Activated T-cell treated with anti-CD3 and anti-CD28 coated beads for 24 hours (primary cell): ENCODE measurements at places on chromosomes 12 and 14.
A peak's percentile ranks its signal among the peaks of the same experiment; 100 is the strongest.

DNA sequence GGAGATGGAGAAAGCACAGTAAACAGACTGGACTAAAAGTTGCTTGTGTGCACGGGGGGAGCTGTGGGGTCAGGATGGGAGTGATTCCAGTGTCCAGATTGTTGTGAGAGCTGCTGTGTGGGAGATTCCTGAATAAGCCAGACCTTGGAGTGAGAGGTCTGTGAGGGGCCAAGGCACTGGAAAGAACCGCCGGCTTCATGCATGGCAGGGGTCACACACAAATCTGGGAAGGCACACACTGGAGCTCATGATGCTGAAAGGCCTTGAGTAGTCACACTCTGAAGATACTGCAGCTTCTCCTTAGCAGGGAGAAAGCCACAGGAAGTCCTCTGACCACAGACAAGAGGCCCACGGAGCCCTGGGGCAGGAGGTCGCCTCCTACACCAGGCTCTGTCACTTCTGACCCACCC, 23.1 kb downstream of the ADCY6 start:
- DNase-seq: no peak

DNA sequence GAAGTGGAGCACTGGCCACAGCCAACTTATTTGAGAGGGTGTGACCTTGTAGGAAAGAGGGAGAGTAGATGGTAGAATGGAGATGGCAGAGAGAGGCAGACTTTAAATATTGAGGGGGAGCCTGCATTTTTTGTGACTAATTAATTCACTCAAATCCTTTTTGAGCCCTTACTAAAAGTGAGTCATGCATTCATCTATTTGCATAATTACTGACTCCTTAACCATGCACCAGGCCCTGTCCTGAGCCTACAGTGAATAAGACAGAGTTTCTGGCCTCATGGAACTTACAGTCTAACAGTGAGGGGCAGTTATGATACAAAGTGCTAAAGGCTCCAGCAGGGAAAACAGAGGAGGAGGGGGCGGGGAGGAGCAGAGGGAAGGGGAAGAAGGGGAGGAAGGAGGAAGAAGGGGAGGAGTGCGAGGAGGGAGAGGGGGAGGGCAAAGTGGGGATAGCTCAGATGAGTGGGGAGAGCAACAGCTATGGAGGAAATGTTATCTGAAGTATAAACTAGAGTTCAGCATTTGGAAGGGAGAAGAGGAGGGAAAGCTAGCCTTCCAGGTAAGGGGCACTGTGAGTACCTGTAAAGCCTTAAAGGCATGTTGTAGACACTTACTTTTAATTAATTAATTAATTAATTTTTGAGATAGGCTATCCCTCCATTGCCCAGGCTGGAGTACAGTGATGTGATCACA, 7.5 kb upstream of the CTDSP2 start:
- DNase-seq: no peak

DNA sequence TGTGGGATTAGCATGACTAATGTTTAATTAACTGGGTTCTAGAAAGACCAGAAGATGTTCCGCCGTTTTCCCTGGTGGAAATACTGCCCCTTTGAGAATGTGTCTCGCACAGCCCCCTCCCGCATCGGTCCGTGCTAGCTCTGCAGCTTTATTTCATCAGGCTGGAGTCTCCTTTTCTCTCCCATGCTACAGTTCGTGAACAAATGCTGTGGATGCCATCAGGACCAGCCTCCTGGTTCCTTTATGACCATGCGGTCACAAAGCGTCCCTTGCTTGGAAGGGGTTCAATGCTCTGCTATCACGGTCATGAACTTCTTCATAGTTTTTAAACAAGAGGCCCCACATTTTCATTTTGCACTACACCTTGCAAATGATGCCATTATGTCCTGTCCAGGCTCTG, 157.7 kb upstream of the TMEM132C start:
- DNase-seq: no peak

DNA sequence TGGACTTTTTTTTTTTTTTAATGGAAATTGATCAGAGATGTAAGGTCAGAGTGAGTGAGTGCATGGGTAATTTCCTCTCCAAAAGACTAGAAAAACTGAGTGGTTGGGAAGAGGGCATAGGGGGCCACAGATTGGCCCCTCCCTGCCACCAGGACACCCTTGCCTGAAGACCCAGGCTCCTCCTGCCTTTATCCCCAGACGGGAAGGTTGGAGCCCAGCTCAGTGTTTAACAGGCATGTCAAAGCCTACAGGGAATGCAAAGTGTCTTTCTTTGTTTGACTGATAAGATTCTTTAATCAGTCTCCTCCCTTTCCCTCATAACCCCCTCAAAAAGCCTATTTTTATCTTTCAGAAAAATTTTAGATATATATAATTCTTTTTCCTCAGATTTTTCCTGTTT, 50.3 kb downstream of the IRAK3 start:
- DNase-seq: no peak

DNA sequence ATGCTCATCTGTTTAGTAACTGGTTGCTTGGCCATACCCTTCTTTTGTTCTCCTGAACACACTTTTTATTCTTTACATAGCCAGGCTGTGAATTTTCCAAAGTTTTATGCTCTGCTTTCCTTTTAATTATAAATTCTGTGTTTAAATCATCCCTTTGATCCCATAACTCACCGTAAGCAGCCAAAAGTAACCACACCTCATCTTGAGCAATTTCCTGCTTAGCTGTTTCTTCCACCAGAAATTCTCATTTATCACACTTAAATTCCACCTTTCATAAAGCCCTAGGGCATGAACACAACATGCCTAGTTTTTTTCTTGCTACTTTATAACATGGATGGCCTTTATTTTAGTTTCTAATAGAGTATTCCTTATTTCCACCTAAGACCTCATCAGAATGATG, 510.7 kb downstream of the C12orf50 start:
- DNase-seq: no peak

GRCh38 chr12:110355073-110355472, 48.4 kb downstream of the ANAPC7 start:
- no peak for DNase-seq

GRCh38 chr12:47080725-47081502, 1.2 kb upstream of the AMIGO2 start:
- DNase-seq: peak; percentile 40

GRCh38 chr12:601976-602699, 61.1 kb downstream of the NINJ2 start:
- DNase-seq: no peak

DNA sequence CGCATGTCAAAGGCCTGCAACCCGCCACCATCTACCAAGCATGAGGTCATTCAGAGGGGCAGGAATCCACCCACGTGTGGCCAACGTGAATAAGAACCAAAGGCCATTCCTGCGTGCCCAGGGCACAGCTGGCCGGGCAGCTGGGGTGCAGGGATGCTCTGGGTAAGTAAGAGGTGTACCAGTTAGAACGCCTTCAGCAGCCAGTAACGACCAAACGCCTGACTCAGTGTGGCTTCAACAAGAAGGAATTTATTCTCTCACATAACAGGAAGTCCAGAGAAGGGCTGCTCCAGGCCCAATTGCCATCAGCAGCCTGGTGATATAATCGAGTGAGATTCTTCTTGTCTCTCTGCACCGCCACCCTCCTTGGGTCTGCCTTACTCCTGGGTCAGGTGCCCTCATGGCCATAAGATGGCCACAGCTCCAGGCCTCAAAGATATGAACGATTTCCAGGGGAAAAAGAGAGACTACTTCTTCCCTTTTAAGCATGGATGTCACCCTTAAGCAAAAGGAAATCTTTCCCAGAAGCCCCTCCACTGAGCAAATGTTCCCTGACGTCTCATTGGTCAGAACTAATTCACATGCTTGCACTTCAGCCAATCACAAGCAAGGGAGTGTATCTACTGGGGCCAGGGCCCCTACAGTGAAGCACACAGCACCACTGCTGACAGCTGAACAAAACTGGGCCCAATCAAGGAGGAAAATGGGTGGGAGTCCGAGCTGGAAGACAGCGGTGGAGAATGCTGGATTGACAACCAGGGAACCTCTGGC, 7.3 kb downstream of the TTC7B start:
- DNase-seq: no peak

- no peak for DNase-seq
Measured at GRCh38 chr14:101247842-101248725, 313.2 kb upstream of the DIO3 start.

DNA sequence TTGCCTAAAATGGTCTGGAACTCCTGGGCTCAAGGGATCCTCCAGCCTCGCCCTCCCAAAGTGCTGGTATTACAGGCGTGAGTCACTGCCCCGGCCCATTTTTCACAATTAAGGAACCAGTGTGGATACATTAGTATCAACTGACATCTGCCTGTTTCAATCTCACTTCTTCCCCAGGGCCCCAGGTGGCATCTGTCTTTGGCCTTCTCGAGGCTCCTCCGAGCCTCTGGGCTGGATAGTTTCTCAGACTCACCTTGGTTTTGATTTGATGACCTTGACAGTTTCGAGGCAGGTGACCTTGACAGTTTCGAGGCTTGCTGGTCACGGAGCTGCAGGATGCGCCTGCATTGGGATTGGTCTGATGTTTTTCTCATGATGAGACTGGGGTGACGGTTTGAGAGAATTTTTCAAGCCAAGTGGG, 41.0 kb upstream of the NCOR2 start:
- no peak for DNase-seq

DNA sequence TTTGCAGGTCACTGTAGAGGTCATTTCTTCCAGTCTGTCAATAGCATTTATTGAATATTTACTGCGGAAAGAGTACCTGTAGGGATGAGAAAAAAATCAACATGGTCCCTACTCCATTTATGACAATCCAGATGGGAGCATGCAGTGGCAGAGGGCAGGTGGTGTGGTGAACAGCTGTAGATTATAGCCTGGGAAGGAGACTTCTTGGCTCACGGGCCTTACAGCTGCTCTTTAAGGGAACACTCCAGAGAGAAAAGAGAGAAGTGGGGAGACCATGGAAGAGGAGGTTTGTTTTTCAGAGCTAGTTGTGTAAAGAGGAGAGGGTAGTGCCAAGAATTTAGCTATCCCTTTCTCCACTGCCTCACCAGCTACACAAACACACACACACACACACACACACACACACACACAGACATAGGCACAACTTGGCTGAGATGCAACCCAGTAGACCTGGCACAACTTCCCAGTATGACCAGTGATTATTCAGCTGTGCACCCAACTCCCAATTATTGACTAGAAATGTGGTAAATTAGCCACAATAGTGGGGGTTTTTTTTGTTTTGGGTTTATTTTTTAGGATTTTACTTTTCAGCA, 41.0 kb downstream of the GPHB5 start:
- DNase-seq: no peak

- peak; percentile 46 for DNase-seq
Measured at GRCh38 chr12:68374307-68374982, 42.3 kb upstream of the MDM1 start.

DNA sequence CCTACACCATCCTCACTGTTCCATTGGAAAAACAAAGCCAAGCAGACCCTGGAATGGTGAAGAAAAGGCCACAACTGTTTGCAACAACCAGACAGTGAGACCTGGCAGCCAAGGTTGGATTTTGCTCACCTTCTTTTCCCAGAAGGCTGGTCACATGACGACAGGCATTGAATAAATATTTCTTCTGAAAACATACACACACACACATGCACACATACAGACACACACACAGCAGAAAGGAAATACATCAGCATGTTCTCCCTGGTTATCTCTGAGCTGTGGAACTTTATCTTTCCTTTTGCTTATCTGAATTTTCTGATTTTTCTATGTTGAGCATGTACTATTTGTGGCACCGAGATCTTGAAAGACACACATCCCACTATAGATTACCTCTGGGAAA, 38.0 kb upstream of the CCDC60 start:
- DNase-seq: no peak

DNA sequence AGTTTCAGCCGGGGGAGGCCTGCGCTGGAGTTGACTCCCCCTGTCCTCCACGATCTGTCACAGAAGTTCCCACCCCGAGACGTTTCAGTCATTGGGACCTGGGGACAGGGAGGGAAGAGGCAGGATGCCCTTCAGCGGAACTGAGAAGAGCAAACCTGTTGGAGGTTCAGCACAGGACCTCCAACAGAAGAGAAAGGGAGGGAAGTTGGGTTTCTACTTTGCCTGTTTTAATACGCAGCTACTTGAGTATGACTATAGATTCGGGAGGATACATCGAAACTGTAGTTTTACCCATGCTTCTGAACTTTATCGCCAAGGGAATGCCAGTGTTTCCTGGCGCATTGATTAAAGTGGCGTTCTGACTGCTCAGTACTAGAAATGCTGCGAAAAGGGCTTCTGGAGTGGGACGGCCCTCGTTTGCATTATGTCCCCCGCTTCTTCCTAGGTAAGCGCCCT, 2.3 kb upstream of the DUSP6 start:
- no peak for DNase-seq

DNA sequence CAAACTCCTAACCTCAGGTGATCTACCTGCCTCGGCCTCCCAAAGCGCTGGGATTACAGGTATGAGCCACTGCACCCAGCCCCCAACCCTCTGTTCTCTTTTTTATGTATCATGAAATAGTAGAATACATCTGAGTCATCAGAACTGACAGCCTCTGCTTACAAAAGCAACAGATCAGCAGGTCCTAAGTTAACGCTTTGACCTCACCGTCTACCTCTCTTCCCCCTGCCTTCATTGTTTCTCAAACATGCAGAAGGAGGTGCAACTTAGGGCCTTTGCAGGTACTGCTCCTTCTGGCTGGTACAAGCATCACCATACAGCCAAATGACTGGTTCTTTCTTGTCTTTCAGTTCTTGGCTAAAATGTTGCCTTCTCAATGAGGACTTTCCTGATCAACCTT, 249.2 kb downstream of the PAWR start:
- no peak for DNase-seq

DNA sequence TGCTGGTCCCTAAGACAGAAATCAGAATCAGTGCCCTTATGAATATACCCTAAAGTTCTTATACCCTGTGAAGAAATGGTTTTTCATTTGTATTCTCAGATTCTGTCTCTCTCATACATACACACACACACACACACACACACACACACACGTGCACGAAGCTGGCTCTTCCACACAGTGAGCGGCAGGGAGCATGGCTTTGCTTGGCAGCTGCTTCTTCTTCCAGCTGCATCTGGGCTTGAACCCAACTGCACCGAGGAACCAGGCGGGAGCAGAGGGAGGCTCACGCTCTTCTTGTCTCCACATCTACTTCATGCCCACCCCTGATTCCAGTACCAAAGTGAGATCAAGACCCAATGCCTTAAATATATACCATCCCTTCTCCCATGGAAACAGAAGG, 19.4 kb downstream of the GRIN2B start:
- no peak for DNase-seq
